ENCODE measurements at places on chromosomes 7 and 10. TPM values are rescaled to one million over a fixed set of nuclear protein-coding genes. Genes with fewer than 3 reads are reported as not detected.

Gene CLDN3
- not detected for total RNA-seq

Gene ACSL5
- total RNA-seq: 0.17 TPM

Gene CCDC172
- not detected for total RNA-seq

Gene ANKRD22
- 0.87 TPM for total RNA-seq

Gene GRID1
- total RNA-seq: under 0.01 TPM

Gene SPDYE11
- 0.17 TPM for total RNA-seq

Gene SLC13A1
- total RNA-seq: not detected

Gene CPN1
- total RNA-seq: not detected

Gene CDNF
- 1.5 TPM for total RNA-seq

Gene IQCE
- total RNA-seq: 15.1 TPM

Gene GRID2IP
- not detected for total RNA-seq

DNA sequence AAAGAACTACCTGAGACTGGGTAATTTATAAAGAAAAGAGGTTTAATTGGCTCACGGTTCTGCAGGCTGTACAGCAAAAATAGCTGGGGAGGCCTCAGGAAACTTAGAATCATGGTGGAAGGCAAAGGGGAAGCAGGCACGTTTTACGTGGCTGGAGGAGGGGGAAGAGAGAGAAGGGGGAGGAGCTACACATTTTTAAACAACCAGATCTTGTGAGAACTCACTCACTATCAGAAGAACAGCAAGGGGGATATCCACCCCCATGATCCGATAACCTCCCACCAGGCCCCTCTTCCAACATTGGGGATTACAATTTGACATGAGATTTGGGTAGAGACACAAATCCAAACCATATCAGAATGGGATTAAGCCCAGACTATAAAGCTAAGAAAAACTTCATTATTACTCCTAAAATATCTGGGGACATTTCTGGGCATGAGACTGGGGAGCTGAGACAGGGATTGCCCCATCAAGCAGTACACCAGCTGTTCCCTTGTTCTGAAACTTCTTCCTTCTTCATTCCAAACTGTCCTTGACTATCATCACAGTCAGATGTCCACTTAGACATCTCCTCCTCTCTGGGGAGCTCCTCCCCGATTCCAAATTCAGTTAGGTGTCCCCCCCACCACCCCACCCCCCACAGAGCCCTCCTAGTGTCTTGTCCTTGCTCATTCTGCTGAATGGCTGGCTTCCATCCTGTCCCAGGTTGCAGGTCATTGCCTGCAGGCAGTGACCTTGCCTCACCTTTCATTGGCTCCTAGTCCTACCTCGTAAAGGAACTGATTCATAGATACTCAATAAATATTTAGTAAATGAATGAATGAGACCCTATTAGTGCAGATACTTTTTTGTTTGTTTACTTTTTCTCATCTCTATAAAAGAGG is 132.6 kb downstream of the EVX1 start:
- DNase-seq: no peak

DNA sequence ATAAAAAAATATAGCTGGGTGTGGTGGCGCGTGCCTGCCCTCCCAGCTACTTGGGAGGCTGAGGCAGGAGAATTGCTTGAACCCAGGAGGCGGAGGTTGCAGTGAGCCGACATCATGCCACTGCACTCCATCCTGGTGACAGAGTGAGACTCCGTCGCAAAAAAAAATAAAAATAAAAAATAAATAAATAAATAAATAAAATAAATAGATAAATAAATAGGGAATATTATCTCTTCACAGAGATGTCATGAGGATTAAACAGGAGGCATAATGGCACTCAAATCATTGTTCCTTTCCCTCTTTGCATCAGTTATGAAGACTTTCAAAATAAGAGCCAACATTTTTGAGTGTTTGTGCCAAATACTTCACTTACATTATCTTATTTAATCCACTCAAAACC is 32.0 kb upstream of the BMPR1A start:
- no peak for DNase-seq

DNA sequence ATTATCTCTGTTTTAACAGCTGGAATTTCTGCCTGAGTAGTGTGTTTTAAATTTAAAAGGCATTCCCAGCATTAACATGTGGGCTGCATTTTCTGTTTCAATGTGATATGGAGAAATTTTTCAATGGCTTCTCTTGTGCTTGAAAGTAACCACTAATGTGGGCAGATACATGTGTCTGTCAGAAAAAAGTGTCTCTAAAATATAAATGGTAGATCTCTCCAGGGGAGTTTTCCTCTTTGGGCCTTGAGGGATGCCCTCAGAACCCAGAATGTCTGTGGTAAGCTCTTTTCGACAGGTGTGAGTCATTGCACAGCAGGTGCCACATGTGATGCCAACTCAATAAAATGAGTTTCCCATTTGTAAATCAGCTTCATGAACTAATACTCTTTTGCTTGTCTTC is 221.1 kb downstream of the SEMA3E start:
- DNase-seq: peak; percentile 28

DNA sequence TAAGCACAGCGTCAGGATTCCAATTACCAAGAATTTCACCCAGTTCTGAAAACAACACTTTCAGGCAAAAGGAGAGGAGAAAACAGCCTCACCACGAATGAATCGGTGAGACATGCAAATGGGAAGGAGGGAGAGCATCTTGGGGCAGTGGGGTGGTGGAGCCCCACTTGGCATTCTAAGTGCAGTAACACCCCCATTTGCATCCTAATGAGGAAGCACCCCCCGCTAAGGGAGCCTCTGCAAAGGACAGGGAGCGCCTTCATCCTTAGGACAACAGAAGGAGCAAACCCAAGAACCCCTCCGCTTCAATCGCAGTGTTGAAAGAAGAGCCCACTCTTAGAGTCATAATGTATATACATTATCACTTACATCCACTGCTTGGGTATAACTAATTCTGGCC is 46.8 kb downstream of the NRAP start:
- no peak for DNase-seq

GRCh38 chr10:5549462-5550249 is 24.9 kb downstream of the CALML3 start:
- DNase-seq: no peak

DNA sequence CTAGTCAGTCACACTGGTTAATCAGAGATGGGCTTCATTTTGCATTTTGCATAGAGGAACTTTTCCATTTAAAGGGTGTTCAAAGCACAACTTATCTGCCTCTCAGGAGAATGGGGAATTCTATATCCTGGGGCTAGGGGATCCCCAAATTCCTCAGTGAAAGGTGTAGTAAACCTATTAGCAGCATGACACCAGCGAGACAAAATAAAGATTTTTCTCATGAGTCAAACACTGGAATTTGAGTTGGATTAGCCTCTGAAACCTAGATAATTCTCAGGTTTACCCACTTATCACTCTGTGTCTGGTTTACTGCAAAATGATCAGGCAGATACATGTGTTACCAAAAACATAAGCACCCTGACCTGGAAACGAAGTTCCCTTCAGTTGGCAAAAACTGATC is 2.1 kb downstream of the AFAP1L2 start:
- peak; percentile 59 for DNase-seq

DNA sequence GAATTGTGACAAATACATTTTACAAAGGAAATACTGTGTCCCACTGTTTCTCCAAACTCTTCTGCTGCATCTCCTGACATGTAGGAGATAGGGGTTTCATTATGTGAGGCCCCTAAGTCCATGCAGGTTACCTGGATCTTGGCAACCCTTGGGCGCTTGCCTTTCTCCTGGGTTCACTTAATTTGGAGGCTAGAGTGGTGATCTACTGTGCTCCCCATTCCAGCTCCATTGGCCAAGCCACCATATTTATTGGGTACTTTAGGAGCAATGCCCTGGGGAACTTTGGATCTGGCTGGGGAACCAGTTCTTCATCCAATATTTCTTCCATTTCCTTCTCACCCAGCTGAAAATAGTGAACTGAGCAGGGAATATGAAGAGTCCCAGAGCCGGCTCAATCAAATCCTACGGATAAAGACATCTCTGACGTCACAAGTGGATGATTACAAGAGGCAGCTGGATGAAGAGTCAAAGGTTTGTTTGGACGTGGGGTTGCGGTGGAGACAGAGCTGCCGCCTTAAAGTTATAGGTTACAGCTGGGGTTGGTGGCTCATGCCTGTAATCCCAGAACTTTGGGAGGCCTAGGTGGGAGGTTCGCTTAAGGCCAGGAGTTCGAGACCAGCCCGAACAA is 18.5 kb downstream of the MYH16 start:
- no peak for DNase-seq

DNA sequence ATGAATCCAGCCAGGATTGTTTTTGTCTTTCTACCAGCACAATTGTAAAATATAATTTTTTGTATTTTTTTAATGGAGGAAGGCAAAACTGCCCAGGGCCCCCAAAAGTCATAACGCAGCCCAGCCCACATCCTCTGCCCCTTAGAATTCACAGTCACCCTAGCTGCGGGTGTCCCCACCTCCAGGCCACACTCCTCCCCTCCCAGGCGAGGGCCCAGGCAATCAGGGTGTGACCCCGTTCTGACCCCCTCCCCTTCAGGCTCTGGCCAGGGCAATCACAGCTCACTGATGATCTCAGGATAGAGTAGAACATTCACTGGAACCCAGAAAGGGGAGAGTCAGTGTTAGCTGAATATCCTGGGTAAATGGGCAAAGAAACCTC is 92.0 kb upstream of the MACROH2A2 start:
- DNase-seq: no peak

DNA sequence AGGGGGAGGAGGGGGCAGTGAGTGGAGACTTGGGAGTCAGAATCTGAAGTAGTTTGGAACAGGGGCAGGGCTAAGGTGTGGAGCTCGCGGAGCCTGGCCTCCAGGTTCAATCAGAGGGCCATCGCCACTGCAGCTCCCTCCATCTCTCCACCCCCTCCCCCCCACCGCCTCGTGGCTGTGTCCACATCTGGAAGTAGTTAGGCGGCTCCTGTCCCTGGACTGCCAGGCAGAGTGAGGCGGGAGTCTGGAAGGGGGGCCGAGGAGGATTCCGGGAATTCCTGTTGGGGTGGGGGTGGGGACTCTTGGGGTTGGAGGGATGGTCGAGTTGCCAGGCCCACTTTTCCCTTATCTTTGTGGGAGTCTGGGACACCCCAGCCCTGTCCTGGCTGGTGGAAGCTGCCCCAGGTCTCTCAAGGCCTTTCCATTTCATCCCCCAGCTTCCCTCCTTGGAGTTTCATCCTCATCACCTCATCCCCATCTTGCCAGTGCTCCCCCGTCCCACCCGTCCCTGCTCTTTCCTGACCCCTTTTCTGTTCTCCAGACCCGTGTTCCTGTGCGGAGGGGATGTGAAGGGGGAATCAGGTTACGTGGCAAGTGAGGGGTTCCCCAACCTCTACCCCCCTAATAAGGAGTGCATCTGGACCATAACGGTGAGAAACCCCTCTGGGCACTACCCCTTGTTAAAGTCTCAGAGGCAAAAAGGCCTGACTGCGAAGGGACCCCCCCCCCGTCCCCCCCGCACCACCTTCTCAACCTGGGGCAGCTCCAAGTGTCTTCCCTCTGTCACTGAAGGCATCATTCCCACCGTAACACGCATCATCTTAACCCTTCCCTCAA is 944 bp downstream of the PCOLCE start:
- DNase-seq: no peak

GRCh38 chr7:29883462-29884398 is 77.4 kb downstream of the WIPF3 start:
- DNase-seq: no peak

- peak; percentile 33 for DNase-seq
These were observed 29.1 kb downstream of the NUDCD3 start for GRCh38 chr7:44461387-44461786.

DNA sequence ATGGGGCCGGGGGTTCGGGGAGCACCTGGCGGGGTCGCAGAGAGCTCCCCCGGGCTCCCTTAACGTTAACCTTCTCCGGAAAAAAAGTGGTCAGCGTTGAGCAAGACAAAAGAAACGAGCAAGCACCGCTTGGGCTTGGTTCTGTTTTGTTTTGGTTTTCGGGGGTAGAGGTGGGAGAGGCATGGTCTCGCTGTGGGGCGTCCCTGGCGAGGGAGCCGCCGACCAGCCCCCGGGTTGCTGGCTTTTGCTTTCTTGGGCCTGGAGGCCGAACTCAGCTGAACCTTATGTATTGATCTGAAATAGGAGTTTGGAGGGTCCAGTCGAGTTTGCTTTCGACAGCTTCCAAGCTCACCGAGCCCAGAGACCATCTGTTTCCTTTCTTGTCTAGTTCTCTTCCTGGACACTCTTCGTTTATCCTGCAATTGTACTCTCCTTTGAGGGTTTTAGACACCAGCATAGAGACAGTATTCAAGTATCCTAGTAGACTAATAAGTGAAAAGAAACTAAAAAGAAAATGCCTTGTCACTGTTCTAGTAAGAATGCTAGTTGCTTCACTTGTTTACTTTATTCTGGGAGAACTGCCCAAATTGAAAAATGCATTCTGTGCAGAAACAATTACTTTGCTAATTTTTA is 980 bp downstream of the FHIP2A start:
- peak; percentile 40 for DNase-seq

DNA sequence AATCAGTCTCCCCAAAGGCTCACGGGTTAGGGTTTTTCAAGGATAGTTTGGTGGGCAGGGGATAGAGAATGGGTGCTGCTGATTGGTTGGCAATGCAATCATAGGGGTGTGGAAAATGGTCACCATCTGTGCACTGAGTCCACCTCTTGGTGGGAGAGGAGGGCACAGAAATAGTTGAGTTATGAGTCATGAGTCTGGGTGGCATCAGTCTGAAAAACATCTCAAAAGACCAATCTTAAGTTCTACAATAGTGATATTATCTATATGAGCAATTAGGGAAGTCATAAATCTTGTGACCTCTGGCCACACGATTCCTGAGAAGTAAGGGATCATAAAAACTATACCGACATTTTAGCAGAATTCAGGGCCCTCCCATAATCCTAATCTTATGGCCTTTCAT is 62.7 kb downstream of the LGI1 start:
- DNase-seq: peak; percentile 12

DNA sequence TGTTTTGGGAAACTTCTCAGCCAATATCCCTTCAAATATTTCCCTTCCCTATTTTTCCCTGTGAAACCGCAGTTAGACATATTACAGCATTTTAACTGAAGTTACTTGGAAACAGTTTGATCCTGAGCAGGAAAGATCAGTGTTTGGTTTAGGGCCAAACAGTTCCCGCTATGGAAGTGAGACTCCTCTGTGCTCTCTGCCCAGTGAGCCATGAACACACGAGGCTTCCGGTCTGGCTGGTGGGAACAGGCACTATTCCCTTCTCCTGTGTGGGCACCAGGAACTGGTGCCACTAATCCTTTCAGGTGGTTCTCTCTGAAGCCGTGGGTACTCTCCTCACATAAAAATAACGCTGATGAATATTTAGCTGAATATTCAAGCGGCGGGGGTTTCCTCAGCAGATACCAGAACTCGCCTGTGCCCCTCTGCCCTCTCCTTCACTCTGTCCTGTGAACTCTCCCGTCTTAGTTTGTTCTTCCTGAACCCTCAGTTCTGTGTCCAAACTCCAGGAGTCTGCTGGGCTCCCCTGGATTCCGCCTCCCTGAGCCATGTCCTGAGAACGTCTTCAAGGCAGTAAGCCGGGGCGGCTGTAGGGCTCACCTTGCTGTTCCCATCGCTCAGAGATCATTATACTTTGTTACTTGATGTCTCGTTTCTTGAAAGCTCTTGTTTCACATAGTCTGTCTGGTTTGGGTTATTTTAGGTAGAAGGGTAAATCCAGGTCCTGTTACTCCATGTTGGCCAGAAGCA is 25.7 kb downstream of the FOXL3 start:
- no peak for DNase-seq

GRCh38 chr10:119132521-119133345 is 28.8 kb downstream of the DENND10 start:
- DNase-seq: no peak

Measured in mammary epithelial cell (primary cell).